ENCODE measurements at places on chromosomes 6 and 20. TPM values are rescaled to one million over a fixed set of nuclear protein-coding genes. Genes with fewer than 3 reads are reported as not detected.

DNA sequence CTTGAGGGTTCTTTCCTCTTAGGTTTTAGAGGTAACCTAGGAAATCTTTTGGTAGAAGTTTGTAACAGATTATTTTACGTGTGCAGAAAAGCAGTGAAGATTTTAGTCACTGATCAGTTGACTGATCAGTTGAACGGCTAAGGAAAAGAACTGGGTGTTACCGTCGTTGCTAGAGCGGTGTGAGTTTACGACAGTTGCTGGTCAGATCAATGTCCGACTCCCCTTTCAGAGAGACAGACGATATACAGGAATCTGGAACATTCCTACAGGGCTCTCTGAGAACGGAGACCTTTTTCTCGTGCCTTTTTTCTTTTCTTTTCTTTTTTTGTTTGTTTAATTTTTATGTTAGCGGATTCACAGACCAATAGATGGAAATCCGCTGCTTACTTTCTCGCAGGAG lies 132.1 kb upstream of the ZNF184 start:
- no peak for DNase-seq

DNA sequence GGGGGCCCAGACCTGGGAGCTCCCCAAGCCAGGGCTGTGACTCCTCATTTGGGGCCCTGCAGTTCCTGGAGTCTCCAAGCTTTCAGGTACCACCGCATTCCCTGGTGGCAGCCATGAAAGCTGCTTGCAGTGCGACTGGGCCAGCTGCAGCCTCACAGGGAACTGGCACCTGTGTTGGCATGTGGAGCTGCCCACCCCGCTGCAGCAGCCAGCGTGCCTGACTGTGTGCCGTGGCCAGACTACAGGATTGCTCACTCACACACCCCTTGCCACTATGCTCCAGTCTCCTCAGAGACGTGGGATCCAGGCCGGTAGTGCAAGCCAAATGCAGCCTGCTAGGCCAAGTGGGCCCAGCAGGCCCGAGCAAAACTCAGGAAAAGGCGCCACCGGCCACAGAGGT lies 450.7 kb downstream of the COL12A1 start:
- DNase-seq, result no peak

DNA sequence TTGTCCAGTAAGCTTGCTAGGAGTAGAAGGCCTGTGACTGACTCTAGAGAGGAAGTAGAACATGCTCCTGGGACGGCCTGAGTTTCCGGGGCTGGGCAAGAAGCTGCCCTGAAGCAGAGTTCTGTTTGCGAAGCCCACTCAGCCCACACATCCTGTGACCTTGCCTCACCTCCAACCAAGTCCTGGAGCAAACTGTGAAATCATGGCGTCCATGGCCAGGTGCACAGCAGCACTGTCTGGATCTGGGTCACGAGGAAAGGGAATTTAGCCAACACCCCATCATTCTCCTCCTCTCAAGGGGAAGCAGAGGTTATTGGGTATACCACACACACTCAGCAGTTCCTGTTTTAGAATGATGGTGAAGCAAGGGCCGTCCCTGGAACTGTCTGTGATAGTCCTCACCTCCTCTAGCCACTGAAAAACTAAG lies 87.5 kb downstream of the CRYBG1 start:
- DNase-seq, result no peak

DNA sequence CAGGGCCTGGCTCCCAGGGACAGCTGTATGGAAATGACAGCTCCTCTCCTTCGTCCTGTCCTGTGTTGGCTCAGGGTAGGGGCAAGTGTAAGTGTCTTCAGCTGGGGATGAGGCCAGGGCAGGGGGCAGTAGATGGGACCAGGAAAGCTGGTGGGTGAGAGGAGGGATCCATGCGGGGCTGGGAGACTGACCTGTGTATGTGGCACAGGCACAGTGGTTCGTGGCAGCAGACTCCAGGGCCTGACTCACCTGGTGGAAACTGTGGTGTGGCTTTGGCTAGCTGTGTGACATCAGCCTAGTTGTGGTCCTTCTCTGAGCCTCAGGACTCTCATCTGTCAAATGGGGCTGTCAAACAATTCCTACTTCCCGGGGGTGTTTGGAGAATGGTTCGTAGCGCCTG lies 13.7 kb upstream of the SCRT2 start:
- no peak for DNase-seq

DNA sequence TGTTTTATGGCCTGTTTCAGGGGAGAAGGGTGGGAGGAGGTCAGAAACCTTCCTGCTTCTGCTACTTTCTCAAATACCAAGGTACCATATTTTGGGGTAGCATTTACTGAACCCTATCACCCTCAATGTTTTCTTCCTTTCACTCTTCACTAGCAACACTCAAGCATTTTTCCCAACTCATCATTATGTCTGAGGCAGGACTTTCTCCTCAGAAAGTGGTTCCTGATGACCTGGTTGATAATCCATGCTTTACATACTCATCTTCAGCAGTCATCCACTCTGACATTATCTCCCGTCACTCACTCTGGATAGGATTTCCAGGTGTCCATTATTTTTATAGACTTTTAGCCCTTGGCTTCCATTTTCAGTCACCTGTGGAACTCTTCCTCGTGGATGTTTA lies 21.1 kb downstream of the ZNF292 start:
- no peak for DNase-seq

GRCh38 chr6:167744681-167745669 lies 81.7 kb upstream of the AFDN start:
- no peak for DNase-seq

Gene SLC22A7
- total RNA-seq, result not detected

DNA sequence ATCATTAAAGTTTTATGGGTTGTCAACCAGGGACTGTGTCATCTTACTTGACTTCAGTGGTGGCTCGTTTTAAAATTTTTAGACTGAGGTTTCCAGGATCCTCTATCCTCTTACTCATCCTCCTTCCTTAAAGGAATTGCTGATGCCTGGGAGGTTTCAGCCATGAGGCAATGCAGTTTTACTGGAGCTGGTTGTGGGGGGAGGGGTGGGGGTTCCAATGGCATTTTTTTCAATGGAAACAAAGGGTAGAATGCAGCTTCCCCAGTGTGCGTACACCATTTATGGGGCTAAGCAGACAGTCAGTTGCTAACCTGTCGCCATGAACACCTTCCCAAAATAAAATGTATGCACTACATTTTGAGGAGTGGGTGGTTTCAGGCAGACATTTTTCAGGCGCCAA lies 88.0 kb downstream of the METTL24 start:
- DNase-seq, result no peak

Gene BFSP1
- 0.63 TPM for total RNA-seq

- DNase-seq, result no peak
Measured at GRCh38 chr6:95518630-95519227, 58.6 kb upstream of the MANEA start.

Gene LZTS3
- total RNA-seq, result 10.9 TPM

- no peak for DNase-seq
Measured at GRCh38 chr20:45378191-45378590, at the start of gene TP53TG5. Gene TP53TG5, minus strand, starts transcription at chr20:45378325. Its CDS starts 89 bp downstream, at chr20:45378236.

DNA sequence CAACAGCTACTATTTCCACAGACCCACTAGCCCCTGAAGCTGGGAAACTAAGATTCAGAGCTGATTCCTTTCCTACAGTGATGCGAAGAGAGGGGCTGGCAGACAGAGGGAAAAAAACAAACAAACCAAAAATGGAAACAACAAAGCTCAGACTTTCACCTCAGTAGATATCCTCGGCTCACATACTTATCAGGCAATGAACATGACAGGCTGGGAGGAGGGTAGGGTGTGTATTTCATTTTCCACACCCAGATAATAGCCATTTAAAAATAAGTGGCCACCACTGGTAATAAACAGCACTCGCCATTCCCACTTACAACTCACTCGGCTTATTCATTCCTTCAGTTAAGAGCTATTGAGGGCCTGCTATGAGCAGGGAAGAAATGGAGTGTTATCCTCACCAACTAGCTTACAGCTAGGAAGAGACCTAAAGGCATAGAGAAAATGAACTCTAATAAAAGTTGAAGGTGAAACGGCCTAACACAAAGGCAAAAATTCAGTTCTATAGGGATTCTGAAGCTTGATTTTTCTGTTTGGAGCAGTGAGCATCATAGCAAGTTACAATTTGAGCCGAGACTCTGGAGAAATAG lies 32.0 kb upstream of the SPTLC3 start:
- DNase-seq, result no peak

Gene HSPA1A
- total RNA-seq, result 214 TPM

GRCh38 chr6:192313-192664 lies 100.0 kb upstream of the DUSP22 start:
- no peak for DNase-seq

Gene HSPA1L
- total RNA-seq, result 1.9 TPM

DNA sequence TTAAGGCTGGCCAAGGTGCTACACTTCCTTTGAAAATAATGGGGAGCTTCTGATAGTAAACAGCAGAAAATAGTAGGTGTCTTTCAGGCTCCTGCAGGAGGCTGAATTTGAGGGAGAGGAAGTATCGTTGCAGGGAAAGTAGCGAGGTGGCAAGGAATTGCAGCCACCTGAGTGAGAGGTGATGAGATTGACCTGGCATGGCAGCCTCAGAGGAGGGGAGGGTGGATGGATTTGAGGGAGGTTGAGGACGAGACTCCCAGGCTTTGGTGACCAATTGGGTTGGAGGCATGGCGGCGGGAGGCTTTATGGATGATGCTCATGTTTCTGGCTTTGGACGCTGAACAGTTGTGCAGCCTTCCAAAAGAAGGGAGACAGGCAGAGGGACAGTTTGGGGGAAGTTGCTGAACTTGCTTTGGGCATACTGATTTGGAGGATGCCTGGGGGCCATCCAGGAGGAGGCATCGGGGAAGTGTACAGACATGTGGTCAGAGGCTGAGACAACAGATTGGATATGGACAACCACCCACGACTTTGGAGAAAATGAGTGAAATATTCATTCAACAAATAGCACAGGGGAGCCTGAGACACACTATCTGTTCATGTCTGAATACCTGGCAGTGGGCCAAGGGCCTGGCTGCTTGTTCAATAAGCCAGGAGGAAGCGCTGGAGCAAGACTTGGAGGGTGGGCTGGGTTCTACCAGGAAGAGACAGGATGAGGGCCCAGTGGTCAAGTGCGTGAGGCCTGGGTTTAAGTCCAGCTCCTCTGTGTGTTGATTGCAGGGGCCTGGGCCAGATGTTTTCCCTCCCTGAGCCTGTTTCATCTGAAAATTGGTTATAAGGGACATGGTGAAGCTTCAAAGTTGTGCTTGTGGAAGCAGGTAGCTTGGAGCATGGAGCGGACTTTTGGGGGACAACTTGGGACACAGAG lies 113.2 kb downstream of the CEBPB start:
- DNase-seq, result peak; percentile 79

DNA sequence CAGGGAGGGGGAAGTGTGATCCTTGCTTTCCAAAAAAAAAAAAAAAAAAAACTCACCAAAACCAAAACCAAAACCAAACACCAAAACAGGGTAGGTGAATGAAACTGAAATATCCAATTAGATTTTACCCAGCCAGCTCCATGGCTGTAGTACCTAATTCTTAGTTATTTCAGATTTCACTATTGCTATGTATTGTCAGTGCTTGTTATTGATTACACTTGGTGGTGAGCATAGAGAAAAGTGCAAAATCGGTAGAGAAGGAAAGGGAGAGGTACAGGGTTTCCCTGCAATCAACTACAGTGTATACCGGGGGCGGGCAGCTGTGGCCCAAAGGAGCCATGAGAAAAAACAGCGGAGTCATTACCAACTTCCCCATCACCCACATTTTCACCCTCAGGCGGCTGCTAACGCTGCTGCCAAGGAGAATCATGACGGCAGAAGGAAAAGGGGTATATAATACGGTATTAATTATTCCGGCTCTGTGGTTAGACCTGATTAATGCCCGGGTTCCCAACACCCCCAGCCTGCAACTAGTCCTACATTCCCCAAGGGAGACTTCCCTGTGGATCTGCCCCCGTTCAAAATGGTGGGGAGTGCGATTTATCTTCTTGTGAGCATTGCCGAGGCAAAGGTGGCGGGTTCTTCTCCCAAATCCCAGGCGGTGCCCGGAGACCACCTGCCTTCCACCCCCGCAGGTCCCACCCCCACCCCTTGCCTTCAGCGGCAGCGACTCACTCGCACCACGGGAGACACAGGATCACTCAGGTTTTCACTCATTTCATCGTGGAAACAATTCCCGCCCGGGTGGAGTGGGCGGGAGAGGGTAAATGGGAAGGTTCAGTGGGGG lies at the start of gene C6orf62:
C6orf62 (minus strand) TSS at position 30 of the 847 bp plus-strand sequence. CDS start 486 bp downstream, outside the sequence.
- DNase-seq, result no peak

GRCh38 chr20:24777746-24778145 lies 171.3 kb upstream of the CST7 start:
- DNase-seq, result no peak

- DNase-seq, result no peak
Measured at GRCh38 chr6:30884521-30885480, 482 bp downstream of the DDR1 start.

Gene OXT
- total RNA-seq, result not detected

Gene FAM217A
- total RNA-seq, result not detected

Gene ANKRD66
- not detected for total RNA-seq

Gene COL9A3
- 51.3 TPM for total RNA-seq

- DNase-seq, result no peak
Measured at GRCh38 chr6:117989086-117989485, 82.0 kb downstream of the SLC35F1 start.

GRCh38 chr6:30152016-30152673 lies 8.9 kb downstream of the TRIM10 start:
- no peak for DNase-seq

- DNase-seq, result no peak
Measured at GRCh38 chr20:10344953-10345352, 89.1 kb downstream of the MKKS start.

- no peak for DNase-seq
Measured at GRCh38 chr20:5703681-5704101, 46.5 kb upstream of the SHLD1 start.

GRCh38 chr6:27505209-27506027 lies 32.5 kb upstream of the ZNF184 start:
- DNase-seq, result peak; percentile 69

DNA sequence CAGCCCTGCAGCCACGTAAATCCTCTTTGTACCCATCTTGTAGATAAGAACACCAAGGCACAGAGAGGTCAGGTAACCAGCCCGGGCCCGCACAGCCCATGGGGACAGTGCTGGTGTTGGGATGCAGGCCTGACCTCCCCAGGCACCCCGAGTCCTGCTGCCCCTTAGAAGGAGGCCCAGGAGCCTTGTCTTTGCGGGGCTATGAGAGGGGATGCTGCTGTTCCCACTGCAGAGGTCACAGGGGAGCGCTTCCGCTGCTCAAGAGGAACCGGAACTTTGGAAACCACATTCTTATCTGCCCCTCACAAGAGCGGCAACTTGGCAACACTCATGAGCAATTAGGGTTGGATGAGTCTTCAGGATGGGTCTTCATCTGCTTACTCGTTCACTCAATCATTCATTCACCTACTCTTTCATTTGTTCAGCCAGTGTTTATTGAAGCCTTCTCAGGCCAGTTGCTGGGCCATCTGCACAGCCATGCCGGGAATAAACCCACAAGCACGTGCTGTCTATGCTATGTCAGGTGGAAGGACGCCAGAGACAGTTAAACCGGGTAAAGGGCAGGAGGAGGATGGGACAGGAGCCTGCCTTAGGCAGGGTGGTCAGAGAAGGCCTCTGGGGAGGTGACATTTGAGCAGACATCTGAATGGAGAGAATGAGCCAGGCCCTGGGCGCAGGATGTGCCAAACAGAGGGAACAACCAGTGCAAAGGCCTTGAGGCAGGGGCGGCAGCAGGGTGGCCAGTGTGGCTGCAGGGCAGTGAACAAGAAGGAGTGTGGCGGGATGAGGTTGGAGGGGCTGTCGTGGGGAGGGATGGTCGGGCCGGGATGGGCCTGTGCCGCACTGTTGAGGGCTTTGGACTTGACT lies 60.8 kb downstream of the RBM38 start:
- DNase-seq, result no peak
